Activated CD8-positive, alpha-beta memory T cell treated with anti-CD3 and anti-CD28 coated beads for 4 hours (primary cell): ENCODE measurements at places on chromosomes 12 and 14.

- no peak for DNase-seq
Measured at GRCh38 chr12:76762601-76762980, 1.3 kb upstream of the ZDHHC17 start.

DNA sequence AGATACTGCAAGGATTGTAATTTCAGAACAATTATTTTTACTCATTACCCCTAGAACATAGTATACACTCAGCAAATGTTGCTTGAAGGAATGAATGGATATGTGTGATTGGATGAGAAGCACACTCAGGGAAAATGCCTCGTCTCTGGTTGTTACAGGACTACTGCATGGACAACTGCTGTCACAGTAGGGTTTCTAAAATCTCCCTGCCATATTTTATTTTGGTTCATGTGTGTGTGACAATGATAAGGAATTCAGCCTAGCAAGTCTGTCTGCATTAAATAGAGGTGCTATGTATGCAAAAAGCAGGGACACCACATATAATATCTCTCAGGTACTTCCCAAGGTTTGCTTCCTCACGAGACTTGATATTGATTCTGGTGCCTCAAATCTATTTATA, 1.4 kb downstream of the PTPRR start:
- DNase-seq: no peak

DNA sequence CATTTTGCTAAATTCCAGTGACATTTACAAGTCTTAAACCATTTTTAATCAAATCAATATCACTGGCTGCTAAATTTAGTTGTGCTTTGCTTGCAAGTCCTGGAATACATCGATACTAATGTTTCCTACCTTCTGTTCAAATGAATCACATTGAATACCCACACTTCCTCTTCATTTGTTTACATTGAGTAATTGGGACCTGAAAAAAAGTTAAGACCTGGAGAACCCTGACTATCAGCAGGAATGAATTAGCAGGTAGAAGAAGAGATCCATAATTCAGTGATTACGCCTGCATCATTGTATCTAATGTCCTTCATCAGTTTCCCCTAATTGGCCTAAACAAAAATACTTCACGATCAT, 369.3 kb downstream of the ETNK1 start:
- DNase-seq: no peak

DNA sequence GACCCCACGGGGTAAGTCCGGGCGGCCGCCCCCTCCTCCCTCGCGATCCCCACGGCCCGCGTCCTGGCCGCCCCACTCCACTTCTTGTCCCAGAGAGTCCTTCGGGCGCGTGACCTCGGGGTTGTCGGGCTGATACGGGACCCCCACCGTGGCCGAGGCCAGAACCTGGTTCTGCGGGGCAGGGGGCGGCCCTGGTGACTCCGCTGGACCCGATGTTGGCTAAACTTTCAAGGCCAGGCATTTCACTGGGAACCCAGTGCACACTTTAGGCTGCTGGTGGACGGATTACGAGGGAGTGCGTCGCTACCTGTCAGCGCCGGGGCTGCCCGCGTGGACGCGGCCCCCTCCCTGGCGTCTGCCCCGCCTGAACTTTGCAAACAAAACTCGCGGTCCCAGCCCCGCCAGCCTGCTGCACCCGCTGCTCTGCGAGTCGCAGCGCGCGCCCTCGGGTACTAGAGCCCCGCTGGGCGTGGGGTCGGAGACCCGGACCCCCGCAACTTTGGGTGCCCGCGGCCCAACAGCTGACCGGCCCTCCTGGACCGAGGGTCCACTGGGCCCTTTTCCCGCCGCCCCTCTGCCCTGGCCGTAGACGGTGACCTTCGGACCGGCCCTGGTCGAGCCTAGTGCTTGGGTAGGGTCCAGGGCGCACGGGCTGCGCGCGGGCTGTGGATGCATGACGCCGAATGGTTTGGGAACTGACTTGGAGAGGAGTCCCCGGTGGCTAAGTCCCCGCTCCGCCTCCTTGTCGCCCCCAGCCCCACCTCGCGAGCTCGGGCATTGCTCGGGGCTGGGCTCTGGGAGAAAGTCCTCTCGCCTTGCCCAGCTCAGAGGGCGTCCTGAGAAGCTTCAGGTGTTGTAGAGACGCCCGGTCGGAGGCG, 624 bp downstream of the RIN3 start:
- no peak for DNase-seq

GRCh38 chr12:12180575-12180974, 86.3 kb downstream of the LRP6 start:
- DNase-seq: no peak

- no peak for DNase-seq
Measured at GRCh38 chr12:104681012-104681690, 224.4 kb downstream of the CHST11 start.

DNA sequence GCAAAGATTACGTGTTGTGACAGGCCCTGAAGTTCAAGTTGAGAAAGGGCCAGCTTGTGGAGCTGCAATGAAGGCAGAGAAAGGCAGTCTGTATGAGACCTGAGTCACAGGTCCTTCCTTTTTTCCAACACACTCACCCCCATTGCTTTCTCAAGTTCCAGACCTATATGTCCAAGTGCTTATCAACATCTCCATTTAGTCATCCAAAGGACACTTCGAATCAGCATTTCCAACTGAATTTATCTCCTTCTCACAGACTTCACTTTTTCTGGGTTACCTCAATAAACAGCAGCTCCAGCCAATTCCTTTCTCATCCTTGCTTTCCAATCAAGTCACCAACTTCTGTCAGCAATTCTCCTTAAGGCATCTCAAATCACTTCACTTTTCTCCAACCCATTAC, 56.4 kb upstream of the KIF21A start:
- DNase-seq: no peak

- DNase-seq: no peak
Measured at GRCh38 chr14:20723488-20723887, 22.2 kb upstream of the EDDM3A start.

DNA sequence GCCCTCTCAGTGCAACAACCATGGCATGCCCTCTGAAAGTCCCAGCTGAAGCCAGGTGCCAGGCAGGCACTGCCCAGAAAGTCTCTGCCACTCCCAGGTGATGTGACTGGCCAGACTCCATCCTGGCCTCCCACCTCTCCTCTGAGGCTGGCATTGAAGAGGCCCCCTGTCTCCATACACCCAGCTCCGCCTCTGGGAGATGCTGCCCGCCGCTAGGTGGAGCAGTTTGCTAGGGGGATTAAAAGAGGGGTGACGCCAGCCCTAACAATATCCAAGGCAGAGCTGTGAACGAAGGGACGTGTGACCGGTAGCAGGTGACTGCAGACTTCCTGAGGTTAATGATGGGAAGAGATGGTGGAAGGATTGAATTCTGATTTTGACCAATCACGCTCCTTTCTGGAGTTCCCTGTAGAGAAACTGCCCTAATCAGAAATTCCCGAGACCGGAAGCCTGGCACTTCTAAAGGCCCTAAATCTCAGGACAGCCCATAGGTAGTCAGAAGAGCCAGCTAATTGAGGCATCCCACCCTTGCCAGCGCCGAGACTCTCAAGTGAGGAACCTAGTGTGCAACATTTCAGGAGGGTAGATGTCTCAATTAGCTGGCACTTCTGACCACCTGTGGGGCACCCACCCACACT, 8.3 kb upstream of the PLEK2 start:
- no peak for DNase-seq

DNA sequence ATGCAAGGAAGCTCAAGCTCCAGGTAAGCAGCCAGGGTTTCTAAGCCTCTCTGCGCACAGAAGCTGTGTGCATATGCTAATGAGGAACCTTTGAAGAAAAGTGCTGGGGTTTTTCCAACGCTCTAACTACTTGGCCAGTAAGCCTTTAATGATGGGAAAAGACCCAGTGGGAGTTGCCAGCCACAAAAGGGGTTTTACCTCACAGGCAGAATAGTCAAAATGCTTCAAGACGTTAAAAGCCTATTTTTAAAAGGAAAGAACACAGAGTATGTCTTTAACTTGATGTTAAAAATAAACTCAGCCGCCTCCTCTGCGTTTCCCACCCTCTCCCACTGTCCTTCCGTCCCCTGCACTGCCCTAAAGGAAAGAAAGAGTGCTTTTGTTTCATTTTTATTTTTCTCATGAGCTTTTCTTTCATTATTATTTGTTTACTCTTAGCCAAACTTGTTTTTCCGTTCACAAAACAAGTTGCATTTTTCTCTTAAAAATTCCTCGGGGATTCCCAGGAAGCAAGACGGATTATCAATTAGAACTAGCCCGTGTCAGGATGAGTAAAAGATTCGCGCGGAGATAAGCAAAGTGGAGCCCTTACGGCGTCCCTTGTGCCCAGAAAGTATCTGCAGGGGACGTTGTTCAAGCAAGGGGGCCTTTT, 209.8 kb upstream of the NUDT4 start:
- DNase-seq: no peak

- DNase-seq: no peak
Measured at GRCh38 chr12:51082561-51083125, 753 bp downstream of the CSRNP2 start.

DNA sequence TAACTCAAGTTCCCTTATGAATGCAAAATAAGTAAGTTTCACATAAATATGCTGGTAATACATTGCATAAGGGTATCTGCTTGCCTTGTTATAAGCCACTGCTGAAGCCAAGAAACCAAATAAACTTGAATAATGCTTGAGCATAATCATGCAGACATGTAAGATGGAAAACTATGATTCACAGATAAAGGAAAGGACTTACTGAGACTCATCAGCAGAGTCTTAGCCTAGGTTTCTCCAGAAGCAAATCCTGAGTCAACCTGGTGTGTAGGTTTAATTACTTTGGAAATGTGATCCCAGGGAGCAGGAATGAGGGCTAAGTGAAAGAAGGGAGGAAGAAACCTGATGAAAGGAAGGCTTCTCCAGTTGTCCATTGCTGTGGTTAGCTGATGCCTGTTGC, 107.7 kb upstream of the BTG1 start:
- no peak for DNase-seq

- DNase-seq: no peak
Measured at GRCh38 chr12:57934819-57935218, 6.5 kb upstream of the ATP23 start.

DNA sequence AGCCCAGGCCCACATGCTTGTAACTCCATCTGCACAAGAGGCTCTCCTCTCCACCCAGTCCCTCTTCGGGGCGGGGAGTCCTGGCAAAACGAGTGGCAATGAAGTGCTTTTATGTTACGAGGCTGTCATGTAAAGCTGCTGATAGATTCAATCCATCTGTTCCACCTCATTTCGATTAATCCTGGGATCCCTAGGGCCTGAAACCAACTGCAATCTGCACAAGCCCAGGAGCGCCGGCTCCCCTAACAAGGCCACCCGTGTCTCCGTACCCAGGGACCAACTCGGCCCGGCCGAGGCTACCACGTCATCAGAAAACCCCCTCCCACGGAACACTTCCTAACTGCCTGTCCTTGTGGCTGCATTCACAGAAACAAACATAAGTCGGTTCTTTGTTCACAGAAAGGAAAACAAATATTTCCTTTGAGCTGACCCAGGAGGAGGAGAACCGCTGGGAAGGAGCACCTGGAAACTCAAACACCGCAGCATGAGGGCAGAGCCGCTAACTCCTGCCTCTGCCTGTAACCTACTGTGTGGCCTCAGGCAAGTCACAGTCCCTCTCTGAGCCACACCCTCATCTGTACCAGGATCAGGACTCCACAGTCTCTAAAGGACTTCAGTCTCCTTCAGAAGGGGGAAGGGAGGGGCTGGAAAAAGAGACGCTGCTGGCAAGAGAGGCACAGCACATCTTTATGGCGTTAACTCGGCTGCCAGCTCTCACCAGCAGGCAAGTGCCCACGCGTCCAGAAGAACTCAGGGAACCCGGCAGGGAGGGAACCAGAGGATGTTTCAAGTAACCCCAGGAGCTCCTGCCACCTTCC, 47.8 kb downstream of the CCDC88C start:
- no peak for DNase-seq

DNA sequence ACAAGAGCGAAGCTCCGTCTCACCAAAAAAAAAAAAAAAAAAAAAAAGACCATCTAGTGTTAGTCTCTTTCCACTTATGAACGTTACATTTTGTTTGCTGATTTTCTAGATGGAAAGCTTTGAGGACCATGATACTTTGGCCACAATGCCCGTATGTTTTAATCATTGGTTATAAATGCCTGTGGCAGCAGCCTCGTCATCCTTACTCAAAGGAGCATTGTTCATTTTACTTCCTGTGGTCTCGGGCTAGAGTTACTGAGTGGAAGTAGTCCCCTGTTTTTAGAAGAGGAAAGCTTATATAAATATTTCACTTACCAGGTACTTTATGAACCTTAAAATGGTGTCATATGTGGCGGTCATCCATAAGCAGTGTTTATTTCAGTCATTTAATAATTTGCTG, 359.9 kb downstream of the AEBP2 start:
- no peak for DNase-seq

DNA sequence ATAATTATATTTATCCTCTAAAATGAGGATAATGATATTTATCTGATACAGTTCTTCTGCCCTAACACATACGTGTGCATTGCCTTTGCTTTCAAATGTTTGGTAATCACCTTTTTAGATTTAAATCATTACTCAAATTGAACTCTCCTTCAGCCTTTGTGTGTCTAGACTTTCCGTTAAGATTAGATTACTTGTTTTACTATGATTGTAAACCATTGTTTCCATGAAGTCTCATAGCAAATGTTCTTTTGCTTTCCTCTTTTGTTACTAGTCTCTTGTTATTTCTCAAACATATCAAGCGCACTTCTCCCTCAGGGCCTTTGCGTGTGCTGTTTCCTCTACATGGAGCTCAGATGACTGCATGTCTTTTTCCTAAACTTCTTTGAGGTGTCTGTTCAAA, 63.7 kb downstream of the ETV6 start:
- no peak for DNase-seq

DNA sequence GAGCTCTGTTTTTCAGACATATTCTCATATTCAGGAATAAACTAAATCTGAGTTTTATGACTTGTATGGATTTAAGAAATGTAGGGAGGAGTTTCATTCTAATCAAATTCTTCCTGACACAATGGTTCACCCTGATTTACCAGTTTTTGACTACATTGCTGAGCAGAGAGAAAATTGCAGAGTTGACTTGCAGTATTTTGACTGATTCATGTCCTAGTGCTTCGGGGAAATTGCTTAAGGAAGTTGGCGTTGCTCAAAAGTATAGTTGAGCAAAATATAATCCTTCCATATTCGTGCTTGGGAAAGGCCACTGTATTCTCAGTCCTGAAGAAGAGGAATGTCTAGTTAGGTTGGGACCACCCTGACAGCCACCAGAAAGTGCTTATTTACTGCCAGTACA, 1.3 kb upstream of the TWF1 start:
- no peak for DNase-seq
